ENCODE measurements at places on chromosomes 11 and 22. TPM values are rescaled to one million over a fixed set of nuclear protein-coding genes. Genes with fewer than 3 reads are reported as not detected.
A peak's percentile ranks its signal among the peaks of the same experiment; 100 is the strongest.

The OR2AT4 gene
- 0.22 TPM for total RNA-seq

The NAGA gene
- 14.9 TPM for total RNA-seq

The PHF5A gene
- total RNA-seq = 114 TPM

The FAM76B gene
- total RNA-seq = 139 TPM

The RAG2 gene
- 0.15 TPM for total RNA-seq

The TRIM22 gene
- 21.3 TPM for total RNA-seq

DNA sequence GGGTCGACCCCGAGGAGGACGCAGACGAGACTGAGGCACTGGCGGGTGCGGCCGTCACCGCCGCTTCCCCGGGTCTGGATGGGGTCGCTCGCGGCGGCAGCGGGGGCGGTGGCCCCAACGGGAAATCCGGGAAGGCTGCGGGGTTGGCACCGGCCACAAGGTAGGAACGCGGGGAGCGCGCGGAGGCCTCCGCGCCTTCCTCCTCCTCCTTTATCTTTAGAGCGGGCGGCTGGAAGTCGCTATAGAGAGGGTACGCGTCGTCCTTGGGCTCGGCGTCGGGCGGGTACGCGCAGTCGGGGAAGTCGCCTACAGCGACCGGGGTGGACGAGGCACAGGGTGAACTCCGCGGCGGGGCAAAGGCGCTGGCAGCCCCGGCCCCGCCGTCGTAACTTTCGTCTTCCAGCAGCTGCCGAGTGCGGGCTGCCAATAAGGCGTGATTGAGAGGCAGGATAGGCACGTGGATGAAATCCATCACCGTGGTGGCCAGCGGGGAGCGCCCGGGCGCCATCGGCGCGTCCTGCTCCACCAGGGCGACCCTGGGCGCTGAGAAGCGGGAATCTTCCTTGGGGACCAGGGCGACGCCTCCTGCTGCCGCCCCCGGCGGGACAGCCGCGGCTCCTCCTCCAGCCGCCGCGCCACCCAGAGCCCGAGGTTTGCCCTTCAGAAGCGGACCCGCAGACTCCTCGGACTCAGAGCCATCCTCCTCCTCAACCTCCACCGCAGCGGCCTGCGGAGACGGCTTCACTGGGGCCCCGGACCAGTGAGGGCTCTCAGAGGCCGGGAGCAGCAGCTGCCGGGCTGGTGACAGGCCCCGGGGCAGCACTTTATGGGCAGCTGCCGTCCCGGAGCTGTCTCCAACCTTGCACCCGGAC is 1.7 kb downstream of the PGR start:
- H3K36me3 ChIP-seq = no peaks in the 10 kb centered on the region
- DNase-seq = peak; percentile 58
- no peaks in the 10 kb centered on the region for H3K4me1 ChIP-seq

DNA sequence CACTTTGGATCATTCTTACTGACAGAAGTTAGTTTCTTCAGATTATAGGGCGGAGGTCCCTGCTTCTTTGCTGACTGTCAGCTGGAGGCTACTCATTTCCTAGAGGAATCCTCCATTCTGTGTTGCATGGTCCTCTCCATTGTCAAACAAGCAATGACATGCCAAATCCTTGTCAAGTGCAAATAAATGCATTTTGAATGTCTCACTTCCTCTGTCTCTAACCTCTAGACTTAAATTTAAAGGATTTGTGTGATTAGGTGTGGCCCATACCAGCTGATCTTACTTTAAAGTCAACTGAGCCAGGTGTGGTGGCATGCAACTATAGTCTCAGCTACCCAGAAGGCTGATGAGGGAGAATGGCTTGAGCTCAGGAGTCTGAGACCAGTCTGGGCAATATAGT is 458.4 kb upstream of the CCDC179 start:
- DNase-seq = no peak
- no peaks in the 10 kb centered on the region for H3K36me3 ChIP-seq
- no peak overlapping the region for H3K27ac ChIP-seq
- H3K4me1 ChIP-seq = no peaks in the 10 kb centered on the region

- no peaks in the 10 kb centered on the region for H3K36me3 ChIP-seq
- no peak overlapping the region for H3K4me3 ChIP-seq
- no peak for DNase-seq
- H3K27ac ChIP-seq = no peak overlapping the region
Observed at GRCh38 chr11:123576501-123576900, 77.9 kb downstream of the SCN3B start.

- H3K27ac ChIP-seq = no peak overlapping the region
- no peaks in the 10 kb centered on the region for H3K27me3 ChIP-seq
- H3K36me3 ChIP-seq = no peaks in the 10 kb centered on the region
Observed at GRCh38 chr22:28283068-28283654, 364.1 kb upstream of the PITPNB start.

DNA sequence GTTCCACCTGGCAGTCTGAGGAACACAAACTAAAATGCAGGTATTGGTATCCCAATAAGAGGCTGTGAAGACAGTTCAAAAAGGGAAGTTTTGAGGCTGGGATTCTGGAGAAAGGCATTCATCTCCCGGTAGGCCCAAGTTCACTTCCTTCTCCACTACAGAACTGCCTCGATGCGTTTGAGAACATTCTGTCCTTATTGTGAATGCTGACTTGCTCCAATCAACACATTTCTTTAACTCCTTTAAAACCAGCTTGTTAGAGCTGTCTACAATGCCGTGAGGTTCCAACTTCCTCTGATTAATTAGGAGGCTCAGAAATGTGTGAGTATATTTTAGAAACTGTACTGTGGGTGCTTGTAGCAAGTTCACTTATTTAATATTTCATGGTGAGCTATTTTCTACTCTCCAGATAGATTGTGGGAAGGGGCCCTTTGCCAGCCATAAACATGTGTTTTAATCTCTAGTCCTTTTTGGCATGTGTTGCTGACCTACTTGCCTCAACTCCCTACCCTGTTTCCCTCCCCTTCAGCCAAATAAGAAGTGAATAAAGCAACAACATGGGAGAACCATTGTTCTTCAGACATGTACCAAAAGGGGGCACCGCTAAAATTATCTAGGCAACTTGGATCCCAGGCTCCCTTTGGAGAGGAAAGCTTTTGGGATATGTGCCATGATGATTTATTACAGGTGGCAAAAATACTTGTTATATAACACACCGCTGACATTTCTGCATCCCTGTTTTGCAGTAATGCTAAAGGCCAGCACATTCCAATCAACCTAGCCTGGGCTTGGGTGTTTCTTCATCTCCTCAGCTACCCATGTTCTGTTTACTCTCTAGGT is 245.6 kb downstream of the BLID start:
- H3K36me3 ChIP-seq = no peaks in the 10 kb centered on the region

DNA sequence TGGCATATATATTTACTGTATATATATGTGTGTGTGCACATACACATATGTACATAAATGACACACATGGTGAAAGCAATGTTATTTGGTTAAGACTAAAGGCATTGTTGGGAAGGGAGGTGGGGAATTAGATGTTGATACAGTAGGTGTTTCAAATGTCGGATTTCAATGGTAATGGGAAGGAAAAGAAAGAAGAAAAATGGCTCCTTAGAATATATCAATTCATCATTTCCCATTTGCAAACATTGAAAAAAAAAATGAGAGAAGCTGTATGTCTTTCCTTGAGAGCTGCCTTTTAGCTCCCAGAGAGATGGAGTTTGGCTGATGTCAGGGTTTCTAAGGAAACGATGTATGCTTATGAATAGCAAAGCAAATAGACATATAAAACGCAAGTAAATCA is 33.4 kb upstream of the ATXN10 start:
- H3K27me3 ChIP-seq = peaks cover 14% of the 10 kb centered on the region
- no peak for DNase-seq
- H3K27ac ChIP-seq = no peak overlapping the region
- no peak overlapping the region for H3K4me3 ChIP-seq
- H3K36me3 ChIP-seq = no peaks in the 10 kb centered on the region

DNA sequence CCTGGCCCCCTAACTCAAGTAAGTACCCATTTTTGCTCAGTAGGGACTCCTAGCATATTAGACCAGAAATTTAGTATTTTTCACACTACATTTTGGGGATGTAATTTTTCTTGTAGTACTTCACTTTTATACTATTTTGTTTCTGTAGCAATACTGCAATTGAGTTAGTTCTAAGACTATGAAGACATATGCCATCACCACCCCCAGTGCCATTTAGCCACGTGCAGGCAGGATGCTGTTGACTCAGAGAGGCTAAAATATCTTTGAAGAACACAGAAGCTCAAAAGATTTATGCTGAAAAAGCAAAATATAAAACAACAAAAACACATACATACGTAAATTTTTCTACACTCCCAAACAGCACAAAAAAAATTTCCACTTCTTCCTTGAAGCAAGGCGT is 29.1 kb upstream of the DLAT start:
- no peaks in the 10 kb centered on the region for H3K27me3 ChIP-seq
- no peak overlapping the region for H3K27ac ChIP-seq
- no peak for DNase-seq
- no peaks in the 10 kb centered on the region for H3K4me1 ChIP-seq
- H3K36me3 ChIP-seq = peaks cover 4% of the 10 kb centered on the region

Data from neural progenitor cell (in vitro differentiated cells).